Fibroblast of lung (primary cell): ENCODE measurements at places on chromosomes 7 and 10. TPM values are rescaled to one million over a fixed set of nuclear protein-coding genes. Genes with fewer than 3 reads are reported as not detected.

GRCh38 chr7:51278797-51279196 lies 37.8 kb downstream of the COBL start:
- DNase-seq, result no peak

GRCh38 chr7:55878691-55879090 lies 8.6 kb upstream of the ZNF713 start:
- no peak for DNase-seq

- peak; percentile 29 for DNase-seq
Measured at GRCh38 chr10:21733710-21734109, 199.7 kb downstream of the MLLT10 start.

DNA sequence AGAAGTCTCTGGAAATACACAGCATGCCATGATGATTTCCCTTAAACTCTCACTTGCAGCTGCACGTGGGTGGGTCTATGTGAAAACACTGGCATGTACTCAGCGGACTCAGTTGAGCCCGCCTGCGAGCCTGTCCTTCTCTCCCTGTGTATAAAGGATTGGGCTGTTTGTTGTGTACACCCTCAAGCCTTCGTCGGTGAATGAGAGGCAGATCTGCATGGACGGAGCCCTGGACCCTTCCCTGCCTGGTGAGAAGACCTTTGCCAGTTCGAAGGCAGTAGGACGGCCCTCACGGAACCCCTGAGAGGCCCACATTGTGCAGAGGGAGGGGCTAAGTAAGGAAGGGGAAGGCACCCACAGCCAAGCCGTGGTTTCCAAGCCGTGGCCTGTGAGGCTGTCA lies 121.2 kb downstream of the WDFY4 start:
- DNase-seq, result no peak

- peak; percentile 78 for DNase-seq
Measured at GRCh38 chr10:624605-625332, 64.7 kb downstream of the DIP2C start.

CTBP2 gene
- total RNA-seq, result 56.8 and 73.3 TPM in 2 replicates

SPDYE2 gene
- total RNA-seq, result not detected in 2 replicates

COL13A1 gene
- total RNA-seq, result 6.4 and 7.4 TPM in 2 replicates
